ENCODE measurements at places on chromosomes 7 and 10.

DNA sequence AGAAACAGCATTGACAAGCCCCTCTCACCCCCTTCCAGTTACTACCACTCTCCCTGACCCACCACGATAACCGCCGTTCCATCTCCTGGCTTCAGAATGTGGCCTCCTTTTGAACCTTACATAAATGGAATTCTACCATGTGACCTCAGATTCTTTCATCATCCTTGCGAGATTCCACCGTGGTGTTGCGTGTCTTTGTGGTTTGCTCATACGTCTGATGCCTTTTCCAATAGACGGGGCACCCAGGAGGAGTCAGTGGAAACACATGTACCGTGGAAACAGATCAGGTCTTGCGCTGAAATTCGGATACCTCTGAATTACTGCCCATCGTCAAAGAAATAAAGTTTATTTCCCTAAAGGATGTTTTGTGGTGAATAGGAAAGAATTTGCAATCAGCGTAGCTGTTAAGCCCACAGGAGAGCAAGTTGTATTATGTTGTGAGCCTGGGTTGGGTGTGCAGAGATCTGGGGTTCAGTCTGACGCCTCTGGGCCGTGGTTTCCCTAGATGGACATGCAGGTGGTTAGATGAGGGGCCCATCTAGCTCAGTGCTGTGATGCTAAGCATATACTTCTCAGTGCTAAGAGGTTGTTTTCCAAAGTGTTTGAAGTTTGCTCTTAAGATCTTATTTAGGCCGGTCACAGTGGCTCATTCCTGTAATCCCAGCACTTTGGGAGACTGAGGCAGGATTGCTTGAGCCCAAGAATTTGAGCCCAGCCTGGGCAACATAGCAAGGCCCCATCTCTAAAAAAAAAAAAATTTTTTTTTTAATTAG lies 29.1 kb downstream of the GTF2IRD1 start:
- no peak for DNase-seq

DNA sequence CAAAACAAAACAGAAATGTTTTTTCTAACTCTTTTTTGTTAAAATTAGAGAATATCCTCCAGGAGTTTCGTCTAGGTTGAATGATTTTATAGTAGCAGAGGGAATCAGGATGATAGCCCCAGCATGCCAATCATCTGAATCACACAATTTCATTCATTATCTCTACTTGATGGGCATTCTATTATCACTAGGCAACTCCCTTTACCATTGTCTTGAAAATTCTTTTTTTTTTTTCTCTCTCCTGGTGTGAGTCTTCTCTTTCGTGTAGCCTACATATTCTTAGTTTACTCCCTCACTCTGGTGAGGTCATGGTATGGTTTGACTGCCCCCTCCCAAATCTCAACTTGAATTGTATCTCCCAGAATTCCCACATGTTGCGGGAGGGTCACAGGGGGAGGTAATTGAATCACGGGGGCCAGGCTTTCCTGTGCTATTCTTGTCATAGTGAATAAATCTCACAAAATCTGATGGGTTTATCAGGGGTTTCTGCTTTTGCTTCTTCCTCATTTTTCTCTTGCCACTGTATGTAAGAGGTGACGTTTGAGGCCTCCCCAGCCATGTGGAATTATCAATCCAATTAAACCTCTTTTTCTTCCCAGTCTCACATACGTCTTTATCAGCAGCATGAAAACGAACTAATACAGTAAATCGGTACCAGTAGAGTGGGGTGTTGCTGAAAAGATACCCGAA lies 105.0 kb downstream of the OTUD1 start:
- DNase-seq = no peak

- DNase-seq = no peak
Measured at GRCh38 chr10:110358869-110359629, 54.3 kb upstream of the SMNDC1 start.

DNA sequence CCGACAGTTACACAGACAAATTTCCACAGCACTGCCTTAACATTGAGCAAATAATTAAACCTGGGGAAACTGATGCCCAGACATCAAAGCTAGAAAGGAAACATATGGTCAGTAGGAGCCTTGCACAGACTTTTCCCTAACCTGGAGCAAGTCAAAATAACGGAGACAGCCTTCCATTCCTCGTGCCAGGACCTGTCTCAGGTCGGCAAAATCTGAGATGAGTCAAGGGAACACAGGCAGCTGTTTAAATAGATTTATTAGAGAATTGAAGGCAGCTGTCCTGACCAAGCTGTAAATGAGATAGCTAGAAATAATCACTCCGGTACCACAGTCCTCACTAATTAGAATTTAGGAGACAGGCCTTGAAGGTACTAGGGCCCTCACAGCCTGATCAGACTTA lies 81.2 kb downstream of the RAMP3 start:
- DNase-seq = no peak

DNA sequence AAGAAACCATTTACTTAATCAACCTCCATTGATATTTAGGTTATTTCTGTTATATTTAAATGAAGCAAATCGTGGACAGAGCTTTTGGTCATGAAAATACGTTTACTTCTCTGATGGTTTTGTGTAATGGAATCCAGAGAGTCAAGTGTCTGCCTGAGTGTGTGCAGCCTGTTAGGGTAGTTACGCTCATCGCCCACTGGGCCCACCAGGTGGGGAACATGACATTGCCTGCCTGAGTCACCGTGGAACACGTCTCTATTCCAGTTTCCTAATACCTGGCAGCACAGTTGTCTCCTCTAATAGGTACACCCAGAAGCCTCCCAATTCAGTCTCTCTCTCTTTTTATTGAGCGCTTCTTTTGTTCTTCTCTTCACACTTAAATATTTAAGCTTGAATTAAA lies 91.0 kb downstream of the ADCY1 start:
- DNase-seq = no peak

GRCh38 chr7:100044718-100045117 lies 4.9 kb upstream of the ZSCAN21 start:
- no peak for DNase-seq

- no peak for DNase-seq
Measured at GRCh38 chr7:113912876-113913275, 5.9 kb downstream of the PPP1R3A start.

GRCh38 chr7:104156842-104157277 lies 51.0 kb downstream of the ORC5 start:
- no peak for DNase-seq

DNA sequence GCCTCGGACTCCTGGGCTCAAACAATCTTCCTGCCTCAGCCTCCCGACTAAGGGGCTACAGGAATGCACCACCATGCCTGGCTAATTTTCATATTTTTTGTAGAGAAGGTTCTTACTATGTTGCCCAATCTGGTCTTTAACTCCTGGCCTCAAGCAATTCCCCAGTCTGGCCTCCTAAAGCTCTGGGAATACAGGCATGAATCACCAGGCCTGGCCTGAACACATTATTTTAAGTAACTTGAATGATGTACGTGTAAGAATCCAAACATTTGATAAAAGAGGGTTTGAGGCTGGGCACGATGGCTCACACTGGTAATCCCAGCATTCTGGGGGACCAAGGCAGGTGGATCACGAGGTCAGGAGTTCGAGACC lies 13.0 kb upstream of the BAMBI start:
- DNase-seq = no peak

- DNase-seq = no peak
Measured at GRCh38 chr10:129771024-129771423, 193.1 kb downstream of the EBF3 start.

DNA sequence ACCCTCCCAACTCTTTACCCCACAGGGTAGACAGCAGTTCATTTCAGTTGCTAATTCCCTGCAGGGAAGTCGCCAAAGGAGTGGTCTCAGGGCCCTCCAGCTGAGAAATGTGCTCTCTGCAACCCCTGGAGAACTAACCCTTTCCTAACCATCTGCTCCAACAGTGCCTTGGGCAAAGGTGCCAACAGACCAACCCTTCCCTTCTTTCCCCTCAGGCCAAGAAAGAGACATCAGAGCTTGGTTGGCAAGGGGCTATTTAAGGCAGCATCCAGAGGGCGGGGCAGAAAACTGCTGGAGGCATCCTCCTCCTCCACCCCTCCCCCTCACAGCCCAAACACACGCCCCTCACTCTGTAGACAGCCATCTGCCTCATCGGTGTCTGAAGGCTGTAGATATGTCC lies 1.7 kb downstream of the SORBS1 start:
- DNase-seq = no peak

GRCh38 chr10:1597370-1598146 lies 139.8 kb downstream of the ADARB2 start:
- DNase-seq = no peak

GRCh38 chr7:92569137-92569536 lies 21.1 kb downstream of the FAM133B start:
- DNase-seq = no peak

DNA sequence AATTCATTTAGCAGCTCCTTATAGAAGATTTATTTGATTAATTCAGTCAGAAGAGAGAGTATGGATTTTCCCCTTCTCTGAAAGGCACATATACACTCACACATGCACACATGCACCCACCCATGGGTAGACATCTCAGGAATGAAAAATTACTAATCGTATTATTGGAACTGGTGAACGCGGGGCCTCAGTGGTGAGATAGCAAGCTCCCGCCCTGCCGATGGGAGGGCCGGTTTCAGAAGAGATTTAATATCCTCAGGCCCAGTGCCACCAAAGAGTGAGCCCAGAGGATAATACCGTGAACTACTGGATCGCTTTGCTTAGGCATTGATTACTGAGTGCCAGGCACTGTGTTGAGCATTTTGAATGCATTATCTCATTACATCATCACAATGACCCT lies 38.0 kb upstream of the EMX2 start:
- no peak for DNase-seq

DNA sequence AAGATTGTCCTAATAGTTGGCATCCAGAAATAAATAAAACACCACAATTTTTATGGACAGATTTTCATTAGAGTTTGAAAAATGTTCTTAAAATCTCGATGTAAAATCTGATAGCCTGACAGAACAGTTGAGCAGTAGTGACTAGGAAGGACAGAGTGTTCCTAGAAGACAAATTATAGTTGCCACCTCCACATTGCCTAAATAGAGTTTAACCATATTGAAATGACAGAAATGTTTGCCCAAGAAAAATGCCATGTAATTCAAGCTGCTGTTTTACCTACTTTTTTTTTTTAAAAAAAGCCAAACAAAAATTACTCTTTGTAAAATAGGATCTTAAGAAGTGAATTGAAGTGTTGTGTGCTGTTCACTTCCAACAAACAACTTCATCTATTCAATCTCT lies 8.9 kb upstream of the HERC4 start:
- no peak for DNase-seq
